ENCODE measurements at places on chromosomes 7 and 10.

DNA sequence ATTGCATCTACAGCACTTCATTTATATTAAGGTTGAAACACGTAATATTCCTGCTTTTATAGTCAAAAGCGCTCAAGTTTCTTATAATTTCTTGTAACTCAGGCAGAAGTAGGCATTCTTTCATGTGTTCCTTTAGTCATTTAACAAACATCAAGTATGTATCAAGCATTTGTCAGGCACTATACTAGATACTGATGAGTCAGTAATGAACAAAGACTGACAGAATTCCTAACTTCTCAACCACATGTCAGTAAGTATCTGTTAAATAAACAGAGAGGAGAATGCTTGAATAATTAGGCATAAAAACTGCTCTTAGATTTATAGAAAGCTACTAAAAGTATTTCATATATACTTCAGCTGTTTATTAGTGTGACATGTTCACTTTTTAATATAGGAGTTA is 9.9 kb downstream of the CRPPA start:
- no peak overlapping the region for H3K4me3 ChIP-seq
- H3K27me3 ChIP-seq, result no peaks in the 10 kb centered on the region
- no peak for DNase-seq
- H3K27ac ChIP-seq, result no peak overlapping the region
- H3K4me1 ChIP-seq, result no peaks in the 10 kb centered on the region

DNA sequence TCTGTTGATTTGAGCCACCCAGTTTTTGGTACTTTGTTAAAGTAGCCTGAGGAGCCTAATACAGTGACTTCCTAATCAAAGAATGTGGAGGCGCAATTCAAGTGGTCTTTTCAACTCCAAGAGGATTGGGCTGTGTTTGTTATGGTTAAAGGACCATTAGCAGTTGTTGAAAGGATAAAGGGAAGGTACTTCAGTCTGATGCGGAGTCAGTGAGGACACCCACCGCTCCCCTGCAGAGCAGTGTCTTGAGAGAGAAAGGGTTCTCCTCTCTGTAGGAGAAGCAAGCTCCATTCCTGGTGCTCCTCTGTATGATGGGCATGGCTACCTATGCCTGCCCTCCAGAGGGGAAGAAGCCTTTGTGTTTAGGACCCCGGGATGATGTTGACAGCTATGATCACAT is 590.6 kb upstream of the C7orf33 start:
- H3K27me3 ChIP-seq, result no peaks in the 10 kb centered on the region
- no peak for DNase-seq
- H3K4me3 ChIP-seq, result no peak overlapping the region
- H3K36me3 ChIP-seq, result no peaks in the 10 kb centered on the region
- H3K27ac ChIP-seq, result no peak overlapping the region

DNA sequence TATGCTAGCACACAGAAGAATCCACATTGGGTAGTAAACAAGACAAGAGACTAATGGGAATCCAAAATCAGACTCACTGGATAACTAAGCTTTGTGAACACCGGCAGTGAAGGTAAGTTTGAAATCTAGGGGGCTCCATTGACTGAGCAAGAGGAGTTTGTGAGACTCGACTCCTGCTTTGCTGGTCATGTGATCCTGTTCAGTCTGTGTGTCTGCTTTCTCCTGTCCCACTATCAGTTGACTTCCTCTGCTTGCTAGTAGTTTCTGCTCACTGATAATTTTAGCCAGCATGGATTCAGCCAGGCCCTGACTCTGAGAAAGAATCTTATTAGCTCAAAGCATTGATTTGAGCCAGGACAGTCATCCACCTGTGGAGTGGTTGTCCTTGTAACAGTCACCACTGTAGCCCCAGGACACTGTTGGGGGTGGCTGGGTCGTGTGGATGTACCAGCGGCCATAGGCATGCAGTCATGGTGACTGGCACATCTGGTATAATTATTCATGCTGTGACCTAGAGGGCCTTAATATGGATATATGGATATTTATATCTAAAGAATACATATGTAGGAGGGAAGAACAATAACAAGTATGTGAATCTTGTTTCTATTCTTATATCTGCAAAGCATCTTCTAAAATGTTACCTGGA is 44.4 kb downstream of the DNAH11 start:
- H3K27ac ChIP-seq, result no peak overlapping the region
- H3K4me1 ChIP-seq, result peaks cover 19% of the 10 kb centered on the region
- H3K4me3 ChIP-seq, result no peak overlapping the region
- H3K36me3 ChIP-seq, result no peaks in the 10 kb centered on the region
- no peak for DNase-seq

DNA sequence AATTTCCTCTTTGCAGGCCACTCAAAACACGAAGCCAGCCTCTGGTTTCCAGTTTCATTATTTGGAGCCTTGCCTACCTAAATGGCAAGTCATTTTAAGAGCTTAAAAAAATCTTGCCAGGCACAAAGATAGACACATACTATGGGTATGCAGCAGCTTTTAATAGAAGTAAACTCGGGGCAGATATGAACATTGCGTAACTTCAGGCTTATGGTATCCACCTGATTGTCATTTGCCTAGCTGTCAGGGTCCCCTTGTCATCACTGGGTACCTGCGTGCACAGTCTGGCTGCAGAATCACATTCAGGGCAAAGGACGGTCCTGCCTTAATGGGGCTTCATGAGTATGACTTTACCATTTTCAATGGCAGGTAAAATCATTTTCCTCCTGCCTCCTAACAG is 466.1 kb upstream of the NRP1 start:
- no peak overlapping the region for H3K27ac ChIP-seq
- no peaks in the 10 kb centered on the region for H3K27me3 ChIP-seq
- no peaks in the 10 kb centered on the region for H3K36me3 ChIP-seq

GRCh38 chr7:73567846-73568685 is 10.3 kb downstream of the TBL2 start:
- peaks cover 29% of the 10 kb centered on the region for H3K4me1 ChIP-seq
- peaks cover 46% of the 10 kb centered on the region for H3K36me3 ChIP-seq
- no peak overlapping the region for H3K4me3 ChIP-seq
- DNase-seq, result no peak
- no peaks in the 10 kb centered on the region for H3K27me3 ChIP-seq
- H3K27ac ChIP-seq, result peak overlapping the region; percentile 61

DNA sequence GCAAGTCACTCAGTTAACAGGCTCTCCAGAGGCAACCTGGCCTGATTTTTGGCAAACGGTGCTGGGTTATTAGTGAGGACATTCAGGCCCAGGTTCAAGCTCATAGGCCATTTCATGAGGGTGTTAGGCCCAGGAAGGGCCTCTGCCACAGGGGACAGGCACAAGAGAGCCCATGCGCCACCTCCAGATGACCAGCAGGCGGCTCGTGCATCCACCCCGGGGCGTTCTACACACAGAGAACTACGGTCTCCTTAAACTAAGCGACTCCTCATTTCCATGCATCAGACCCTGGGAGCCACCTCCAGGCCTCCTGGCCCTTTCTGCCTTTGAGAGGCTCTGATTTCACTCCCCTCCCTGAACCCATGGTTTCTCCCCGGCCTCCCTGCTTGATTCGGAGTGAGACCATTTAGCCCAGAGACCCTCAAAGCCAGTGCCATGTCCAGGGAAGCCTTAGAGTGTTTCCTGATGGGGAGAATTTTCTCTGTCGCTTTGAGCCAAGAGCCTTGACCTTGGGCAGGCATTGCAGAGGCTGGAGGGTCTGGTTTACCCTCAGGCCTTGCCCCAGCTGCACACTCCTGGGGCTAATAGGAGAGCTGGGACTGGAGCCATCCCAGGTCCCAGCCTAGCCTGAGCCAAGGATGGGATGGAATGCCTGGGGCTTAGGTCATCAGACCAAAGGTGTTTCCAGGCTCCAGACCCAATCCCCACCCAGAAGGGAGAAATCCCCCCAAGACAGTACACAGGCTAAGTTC is 188.0 kb downstream of the GRID1 start:
- H3K27me3 ChIP-seq, result no peaks in the 10 kb centered on the region
- DNase-seq, result peak; percentile 27
- H3K4me3 ChIP-seq, result no peak overlapping the region
- H3K27ac ChIP-seq, result no peak overlapping the region

DNA sequence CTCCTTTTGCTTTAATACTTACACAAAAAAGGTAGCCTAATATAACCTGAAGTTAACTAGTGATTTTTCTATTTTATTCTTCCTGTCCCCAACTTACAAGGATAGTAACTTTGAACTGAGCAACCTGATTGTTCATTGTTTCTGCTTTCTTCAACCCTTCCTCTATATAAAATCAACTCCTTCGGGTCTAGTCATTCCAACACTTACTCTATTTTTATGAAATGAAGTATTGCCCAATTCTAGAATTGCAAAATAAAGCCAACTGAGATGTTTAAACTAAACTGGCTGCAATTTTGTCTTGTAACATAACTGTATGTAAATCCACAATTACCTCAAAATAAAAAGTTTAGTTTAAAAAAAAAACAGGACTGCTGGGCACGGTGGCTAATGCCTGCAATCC is 20.3 kb upstream of the DNA2 start:
- H3K27me3 ChIP-seq, result no peaks in the 10 kb centered on the region
- DNase-seq, result no peak
- H3K27ac ChIP-seq, result no peak overlapping the region
- peaks cover 68% of the 10 kb centered on the region for H3K36me3 ChIP-seq

DNA sequence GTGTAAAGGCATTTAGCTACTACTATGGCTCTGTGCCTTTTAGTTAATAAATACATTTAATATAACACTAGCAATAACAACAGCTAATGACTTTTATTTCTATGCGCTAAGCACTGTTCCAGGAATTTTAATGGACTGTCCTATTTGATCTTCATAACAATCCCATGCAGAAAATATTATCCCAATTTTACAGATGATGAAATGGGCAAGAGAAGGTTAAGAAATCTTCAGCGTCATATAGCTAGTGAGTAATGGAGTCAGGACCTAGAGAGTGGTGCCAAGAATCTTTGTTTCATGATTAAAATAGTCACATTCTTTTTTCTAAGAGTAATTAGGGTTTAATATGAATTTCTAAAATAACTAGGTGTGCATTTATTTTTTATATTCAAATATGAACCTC is 32.4 kb downstream of the ACTA2 start:
- peaks cover 84% of the 10 kb centered on the region for H3K36me3 ChIP-seq
- H3K4me3 ChIP-seq, result no peak overlapping the region
- no peak for DNase-seq
- peaks cover 11% of the 10 kb centered on the region for H3K4me1 ChIP-seq
- H3K27ac ChIP-seq, result no peak overlapping the region
- H3K27me3 ChIP-seq, result no peaks in the 10 kb centered on the region

DNA sequence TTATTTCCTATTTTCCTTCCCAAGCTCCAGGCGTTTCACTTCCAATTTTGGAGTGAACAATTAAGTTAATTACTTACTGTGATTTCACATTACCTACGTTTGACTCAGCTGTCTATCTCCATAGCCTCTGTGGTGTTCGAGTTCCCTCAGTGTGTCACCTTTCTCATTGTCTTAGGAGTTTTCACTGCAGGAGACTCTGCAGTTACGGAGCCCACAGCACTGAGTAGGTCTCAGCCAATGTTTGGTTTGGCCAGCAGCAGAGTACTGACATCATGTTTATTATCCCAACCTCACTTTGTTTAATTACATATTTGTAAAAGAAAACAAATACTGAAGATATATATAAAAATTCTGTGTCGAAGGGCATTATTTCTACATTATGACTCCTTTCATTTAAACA is 1123.9 kb downstream of the CNTNAP2 start:
- no peak overlapping the region for H3K4me3 ChIP-seq
- no peaks in the 10 kb centered on the region for H3K4me1 ChIP-seq

DNA sequence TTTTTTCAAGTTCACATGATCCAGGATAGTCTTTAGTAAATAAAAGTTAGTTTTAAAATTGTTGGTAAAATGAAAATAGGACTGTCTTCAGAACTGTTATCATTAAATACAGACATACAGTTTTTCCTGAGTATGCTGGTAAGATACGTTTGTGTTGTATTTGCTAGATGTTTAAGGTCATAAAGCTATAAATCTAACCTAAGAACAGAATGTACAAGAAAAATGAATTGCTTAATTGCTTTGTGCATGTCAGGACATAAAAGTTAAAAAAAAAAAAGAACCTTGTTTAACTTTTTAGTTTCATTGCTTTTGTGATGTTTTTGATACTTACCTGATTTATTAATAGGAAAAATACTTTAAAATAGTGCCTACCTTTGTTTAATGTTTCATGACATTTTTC is 29.2 kb upstream of the CLDN4 start:
- H3K27ac ChIP-seq, result no peak overlapping the region
- no peaks in the 10 kb centered on the region for H3K4me1 ChIP-seq
- no peaks in the 10 kb centered on the region for H3K36me3 ChIP-seq
- H3K27me3 ChIP-seq, result no peaks in the 10 kb centered on the region

GRCh38 chr7:138865843-138866242 is 67.8 kb upstream of the ATP6V0A4 start:
- no peak for DNase-seq
- no peak overlapping the region for H3K27ac ChIP-seq
- no peak overlapping the region for H3K4me3 ChIP-seq
- no peaks in the 10 kb centered on the region for H3K36me3 ChIP-seq
- H3K4me1 ChIP-seq, result peaks cover 26% of the 10 kb centered on the region

DNA sequence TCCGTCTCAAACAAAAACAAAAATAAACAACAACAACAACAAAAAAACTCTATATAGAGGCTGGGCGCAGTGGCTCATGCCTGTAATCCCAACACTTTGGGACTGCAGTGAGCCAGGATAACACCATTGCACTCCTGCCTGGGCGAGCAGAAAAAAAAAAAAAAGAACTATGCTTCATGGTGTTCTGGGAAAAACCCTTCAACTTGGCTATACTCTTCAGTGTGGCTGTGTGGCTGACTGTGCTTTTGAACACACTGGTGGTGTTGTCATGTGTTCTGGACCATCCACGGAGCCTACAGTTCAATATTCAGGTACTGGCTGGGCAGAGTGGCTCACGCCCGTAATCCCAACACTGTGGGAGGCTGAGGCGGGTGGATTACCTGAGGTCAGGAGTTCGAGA is 26.5 kb downstream of the SNX8 start:
- no peaks in the 10 kb centered on the region for H3K27me3 ChIP-seq
- H3K4me1 ChIP-seq, result no peaks in the 10 kb centered on the region
- no peak overlapping the region for H3K4me3 ChIP-seq
- no peak for DNase-seq
- no peak overlapping the region for H3K27ac ChIP-seq

GRCh38 chr10:44755481-44755880 is 155.7 kb upstream of the TMEM72 start:
- H3K27ac ChIP-seq, result no peak overlapping the region
- H3K4me3 ChIP-seq, result no peak overlapping the region
- DNase-seq, result no peak
- no peaks in the 10 kb centered on the region for H3K4me1 ChIP-seq
- peaks cover 4% of the 10 kb centered on the region for H3K27me3 ChIP-seq

DNA sequence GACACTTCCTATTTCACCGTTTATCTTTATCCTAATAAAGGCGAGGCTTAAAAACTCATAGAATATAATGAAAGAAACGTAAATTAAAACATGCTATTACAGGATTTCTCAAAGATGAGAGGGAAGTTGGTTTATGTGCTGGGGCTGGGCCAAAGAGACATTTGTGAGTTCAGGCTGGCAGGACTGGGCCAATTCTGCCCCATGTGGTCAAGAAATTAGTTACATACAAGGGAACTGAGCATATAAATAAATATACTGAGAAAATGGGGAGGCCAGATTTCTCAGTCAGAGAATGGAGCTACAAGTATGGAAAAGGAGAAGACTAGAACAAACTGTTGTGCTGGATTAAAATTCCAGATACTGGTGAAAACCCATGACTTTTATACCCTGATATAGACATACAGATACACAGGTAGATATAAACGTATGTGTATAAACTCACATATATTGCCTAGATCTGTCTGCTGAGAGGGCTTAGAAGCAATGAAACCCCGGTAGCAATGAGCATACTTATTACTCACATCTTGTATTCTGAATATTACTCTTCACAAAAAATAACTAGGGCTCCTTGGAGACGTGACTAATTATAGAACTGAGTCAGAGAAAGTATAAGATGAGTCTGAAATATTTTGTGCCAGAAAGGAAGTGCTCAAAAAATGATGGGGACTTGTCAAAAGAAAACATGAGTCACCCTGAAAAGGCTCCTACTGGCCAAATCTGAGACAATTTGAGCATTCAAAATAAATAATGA is 155.7 kb upstream of the FGFR2 start:
- peak overlapping the region; percentile 85 for H3K27ac ChIP-seq
- DNase-seq, result no peak
- peak overlapping the region; percentile 43 for H3K4me3 ChIP-seq
- H3K27me3 ChIP-seq, result no peaks in the 10 kb centered on the region

Measured in activated T-cell treated with anti-CD3 and anti-CD28 coated beads, Interleukin-2, amount 50 U/mL, for 24 hours (primary cell).